HS-27A (cell line): ENCODE measurements at places on chromosomes 3 and 15.

GRCh38 chr3:149460117-149460516 is 14.4 kb upstream of the TM4SF4 start:
- DNase-seq, result no peak

GRCh38 chr3:160577556-160578195 is 12.3 kb upstream of the KPNA4 start:
- DNase-seq, result no peak

- DNase-seq, result no peak
These were observed 216.7 kb downstream of the ABHD5 start for GRCh38 chr3:43907508-43907858.

GRCh38 chr3:152272771-152273242 is 4.1 kb downstream of the MBNL1 start:
- peak; percentile 76 for DNase-seq

DNA sequence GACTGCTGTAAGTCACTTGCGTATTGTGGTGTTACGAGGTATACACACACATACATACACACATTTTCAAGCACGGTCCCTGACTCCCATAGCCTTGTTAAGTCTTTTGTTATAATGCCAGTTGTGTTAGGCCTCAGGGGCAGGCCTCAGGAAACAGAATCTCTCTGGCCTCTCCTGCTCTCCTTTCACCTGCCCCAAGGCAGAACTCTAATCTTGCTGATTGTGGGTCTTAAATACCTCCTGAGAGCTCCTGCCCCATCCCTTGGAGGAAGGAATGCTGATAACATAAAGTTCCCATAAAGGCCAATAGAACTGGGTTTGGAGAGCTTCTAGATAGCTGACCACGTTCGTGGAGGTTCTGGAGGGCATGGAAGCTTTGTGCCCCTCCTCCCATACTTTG is 3.9 kb upstream of the NIT2 start:
- DNase-seq, result no peak

DNA sequence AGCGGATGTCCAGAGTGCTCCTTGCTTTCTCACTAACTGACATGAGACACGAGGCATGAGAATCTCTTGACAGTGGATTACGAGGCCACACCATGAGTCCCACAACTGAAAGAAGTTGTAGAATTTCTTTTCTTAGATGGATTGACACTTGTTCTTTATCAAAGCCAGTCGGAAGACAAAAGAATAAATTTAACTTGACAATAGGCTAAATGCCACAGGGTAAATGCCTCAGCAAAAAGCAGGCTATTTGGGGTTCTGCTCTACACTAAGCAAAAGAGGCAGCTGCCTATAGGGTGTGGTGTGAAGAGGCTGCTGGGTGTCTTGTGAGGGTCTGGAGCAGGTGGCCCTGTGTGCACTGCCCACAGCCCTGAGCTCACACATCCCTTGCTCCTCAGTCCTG is 135.1 kb upstream of the SEMA6D start:
- no peak for DNase-seq

DNA sequence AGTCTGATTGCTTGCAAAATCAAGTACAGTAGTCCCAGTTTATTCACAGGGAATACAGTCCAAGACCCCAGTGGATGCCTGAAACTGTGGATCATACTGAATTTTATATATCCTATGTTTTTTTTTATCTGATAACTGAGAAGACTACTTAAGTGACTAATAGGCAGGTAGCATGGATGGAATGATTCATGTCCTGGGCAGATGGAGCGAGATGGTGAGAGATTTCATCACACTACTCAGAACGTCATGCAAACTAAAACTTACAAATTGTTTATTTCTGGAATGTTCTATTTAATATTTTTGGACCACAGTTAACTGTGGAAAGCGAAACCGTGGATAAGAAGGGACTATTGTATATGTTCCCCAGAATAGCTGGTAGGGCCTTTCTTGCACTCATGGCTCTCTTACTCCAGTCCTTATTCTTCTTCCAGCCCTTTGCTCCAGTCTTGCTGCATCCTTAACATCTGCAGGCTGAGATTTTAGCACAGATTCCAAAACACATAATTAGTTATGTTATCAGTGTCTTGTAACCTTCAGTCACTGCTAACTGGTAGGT is 290.0 kb downstream of the ADAMTSL3 start:
- DNase-seq, result no peak

DNA sequence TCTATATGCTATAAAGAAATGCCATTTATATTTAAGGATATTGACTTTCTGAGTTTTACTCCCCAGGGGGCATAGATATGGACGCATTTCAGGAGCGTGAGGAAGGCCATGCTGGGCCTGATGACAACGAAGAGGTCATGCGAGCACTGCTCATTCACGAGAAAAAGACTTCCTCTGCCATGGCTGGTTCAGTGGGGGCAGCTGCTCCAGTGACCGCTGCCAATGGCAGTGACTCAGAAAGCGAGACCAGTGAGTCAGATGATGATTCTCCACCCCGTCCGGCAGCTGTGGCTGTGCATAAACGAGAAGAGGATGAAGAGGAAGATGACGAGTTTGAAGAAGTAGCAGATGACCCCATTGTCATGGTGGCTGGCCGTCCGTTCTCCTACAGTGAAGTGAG is 38.4 kb downstream of the GTF2E1 start:
- peak; percentile 83 for DNase-seq

DNA sequence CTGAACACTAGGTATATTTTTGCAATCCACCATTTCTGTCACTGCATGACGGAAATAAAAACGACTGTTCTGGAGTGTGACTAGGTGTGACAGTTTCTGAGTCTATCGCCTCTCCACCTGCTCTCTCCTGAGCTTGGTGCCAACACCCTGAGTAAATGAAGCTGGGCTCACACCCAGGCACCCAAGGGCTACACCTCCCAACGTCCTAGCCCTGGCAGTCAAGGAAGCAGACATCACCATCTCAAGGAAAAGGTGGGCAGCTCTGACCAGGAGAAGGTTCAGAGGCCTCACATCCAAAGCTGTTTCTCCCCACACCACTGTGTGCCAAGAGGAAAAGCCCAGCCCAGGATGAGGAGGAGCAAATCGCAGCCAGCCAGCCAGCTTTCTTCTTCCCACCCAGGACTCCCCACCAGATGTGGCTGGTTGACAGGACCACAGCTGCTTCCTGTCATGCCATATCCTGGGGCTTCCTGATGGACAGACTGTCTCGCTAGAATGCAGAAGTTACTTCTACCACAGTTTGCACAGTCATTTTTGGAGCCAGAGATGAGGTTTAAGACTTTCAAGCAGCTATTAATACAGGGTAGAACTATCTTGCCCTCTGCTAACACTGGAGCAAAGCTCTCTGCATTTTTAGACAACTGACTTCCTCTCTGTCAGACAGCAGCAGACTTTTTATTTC is 3.3 kb downstream of the SCAMP2 start:
- DNase-seq, result no peak

DNA sequence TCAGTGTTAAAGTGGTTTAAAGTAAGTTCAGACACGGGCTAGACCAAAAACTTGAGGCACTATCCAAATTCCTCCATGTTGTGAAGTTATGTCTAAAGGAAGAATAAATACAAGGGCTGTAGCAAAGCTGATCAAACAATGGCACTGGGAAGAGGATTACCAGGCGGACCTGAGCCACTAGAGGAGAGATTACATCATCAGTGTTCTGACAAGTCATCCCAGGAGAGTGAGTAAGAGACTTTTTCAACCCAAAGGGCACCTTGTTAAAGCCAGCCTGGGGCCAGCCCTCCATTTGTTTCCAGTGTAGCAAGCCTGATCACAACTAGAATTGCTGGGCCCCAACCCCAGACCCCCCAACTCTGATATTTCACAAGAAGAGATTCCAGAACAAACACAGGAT is 166.9 kb downstream of the DCLK3 start:
- DNase-seq, result no peak

DNA sequence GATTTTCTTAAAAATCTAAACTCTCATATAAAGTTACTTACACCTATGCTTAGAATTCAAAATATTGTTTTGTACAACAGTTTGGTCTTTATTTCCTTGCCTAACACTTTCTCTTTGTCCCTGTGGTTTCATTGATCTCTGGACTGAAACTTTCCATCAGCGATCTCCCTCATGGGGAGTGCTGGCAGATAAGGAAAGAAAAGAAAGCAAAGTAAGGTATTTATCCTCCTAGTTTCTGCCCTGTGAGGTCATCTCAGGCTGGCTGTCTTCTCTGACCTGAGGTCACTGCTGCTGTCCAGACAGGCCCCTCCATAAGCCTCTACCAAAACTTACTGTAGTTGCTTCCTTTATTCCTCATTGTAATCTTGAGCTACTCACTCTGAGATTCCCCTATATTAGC is 57.9 kb upstream of the EPHA6 start:
- DNase-seq, result no peak

- DNase-seq, result no peak
These were observed 412 bp downstream of the SLC41A3 start for GRCh38 chr3:126083511-126083912.

GRCh38 chr3:163033652-163034051 is 1537.0 kb downstream of the OTOL1 start:
- no peak for DNase-seq

GRCh38 chr15:69236505-69236904 is 62.2 kb upstream of the PAQR5 start:
- DNase-seq, result no peak

DNA sequence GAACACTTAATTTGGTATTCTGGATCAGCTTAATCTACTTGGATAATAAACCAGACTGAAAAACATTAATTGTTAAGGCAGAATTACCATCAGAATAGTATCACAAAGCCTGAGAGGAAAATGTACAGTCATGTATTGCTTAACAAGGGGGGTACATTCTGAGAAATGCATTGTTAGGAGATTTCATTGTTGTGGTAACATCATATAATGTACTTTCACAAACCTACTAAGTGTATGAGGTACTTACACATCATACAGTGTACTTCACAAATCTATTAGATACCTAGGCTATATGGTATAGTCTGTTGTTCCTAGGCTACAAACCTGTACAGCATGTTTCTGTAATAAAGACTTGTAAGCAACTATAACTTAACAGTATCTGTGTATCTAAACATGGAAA is 68.2 kb downstream of the NBEAL2 start:
- DNase-seq, result no peak

GRCh38 chr3:161731968-161732367 is 235.4 kb downstream of the OTOL1 start:
- DNase-seq, result no peak

DNA sequence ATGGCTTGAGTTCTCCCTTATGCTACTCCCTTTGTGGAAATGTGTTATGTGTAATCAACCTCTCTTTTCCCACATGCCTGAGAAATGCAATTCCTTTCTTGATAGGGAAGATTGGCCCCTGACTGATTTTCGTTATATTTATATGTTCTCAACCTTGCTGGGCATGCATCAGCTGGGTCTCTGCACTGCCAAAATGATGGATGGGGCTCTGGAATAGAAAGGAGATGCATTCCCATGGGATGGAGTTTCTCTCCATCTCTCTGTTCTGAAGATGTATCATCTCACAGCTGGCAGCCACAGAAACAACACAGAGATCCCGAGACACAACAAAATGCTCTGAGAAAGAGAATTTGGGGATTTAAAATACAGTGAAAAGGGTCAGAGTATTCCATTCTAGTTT is 327.7 kb upstream of the LMCD1 start:
- DNase-seq, result no peak
